ENCODE measurements at places on chromosomes 7 and 10.

DNA sequence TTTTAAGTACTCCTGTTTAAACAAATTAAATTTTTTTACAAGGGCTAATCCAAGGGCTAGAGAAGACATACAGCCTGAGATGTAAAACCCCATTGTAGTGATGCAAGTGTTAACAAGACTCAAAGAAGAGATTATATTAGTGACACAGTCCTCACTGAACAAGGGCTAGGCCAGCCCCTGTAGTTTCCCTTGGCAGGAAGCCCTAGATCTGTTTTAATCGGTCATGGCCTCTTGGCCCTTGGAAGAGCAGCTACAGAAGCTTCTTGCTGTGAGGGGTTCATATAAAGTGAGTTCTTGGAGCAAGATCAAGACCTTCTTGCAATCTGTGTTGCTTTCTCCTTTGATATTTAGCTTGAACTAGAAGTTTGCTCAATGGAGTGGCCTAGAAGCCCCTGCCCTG is 1339.4 kb downstream of the XPNPEP1 start:
- no peak for ATAC-seq

GRCh38 chr7:27518561-27519350 is 143.9 kb downstream of the HIBADH start:
- ATAC-seq, result no peak

GRCh38 chr10:90960355-90960814 is 39.5 kb upstream of the ANKRD1 start:
- ATAC-seq, result no peak

DNA sequence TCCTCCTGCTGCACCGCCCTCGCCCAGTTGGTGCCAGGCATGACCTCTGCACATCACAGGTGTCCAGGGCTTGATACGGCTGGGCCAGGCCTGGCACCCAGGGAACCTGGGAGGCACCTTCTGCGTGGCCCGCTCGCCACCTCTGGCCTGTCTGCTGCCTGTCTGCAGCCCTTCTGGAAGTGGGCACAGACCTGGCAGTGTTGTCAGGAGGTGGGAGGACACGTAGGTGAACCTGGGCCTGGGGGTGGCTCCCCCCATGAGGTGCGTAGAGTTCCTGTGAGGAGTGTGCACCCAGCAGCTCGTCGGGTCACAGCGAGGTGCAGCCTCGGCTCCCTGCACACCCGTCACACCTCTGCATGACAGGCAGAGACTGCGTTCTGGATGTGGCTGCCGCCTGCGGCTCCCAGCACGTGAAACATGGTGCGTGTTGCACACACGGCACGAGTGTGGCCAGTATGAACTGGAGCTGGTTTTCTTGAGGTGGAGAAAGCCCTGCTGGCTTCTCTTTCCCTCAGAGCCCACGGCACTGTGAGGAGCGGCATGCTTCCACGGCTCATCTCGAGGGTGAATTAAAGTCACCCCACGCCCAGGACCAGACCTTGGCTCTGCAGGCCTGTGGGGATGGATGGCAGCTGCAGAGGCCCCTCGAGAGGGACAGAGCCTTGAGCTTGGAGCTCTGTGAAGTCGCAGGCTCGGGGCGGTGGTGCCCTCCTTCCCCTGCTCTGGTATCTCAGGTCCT is 24.8 kb downstream of the INPP5A start:
- no peak for ATAC-seq

DNA sequence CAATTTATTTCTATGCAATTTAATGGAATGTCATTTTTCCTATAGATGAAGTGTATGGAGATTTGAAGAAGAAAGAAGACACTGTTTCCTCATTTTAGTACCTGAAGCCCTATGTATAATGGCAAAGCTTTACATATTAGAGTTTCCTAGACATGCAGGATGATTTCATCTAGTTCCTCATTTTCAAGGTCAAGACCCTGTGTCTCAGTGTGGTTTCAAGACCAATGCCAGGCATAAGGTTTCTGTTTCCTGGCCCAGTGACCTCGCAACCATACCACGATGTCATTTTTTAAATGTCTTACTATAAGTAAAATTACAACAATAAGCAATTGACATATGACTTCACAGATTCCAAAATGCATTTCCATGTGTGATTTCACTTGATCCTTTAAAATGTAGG is 336.5 kb upstream of the PRKCQ start:
- no peak for ATAC-seq

GRCh38 chr10:110017907-110018306 is 10.1 kb downstream of the ADD3 start:
- ATAC-seq, result no peak

- no peak for ATAC-seq
Measured at GRCh38 chr7:35784332-35784731, 16.5 kb upstream of the SEPTIN7 start.

- ATAC-seq, result no peak
Measured at GRCh38 chr7:85587785-85588184, 400.9 kb upstream of the SEMA3D start.

GRCh38 chr7:4091767-4092166 is 590.3 kb upstream of the FOXK1 start:
- ATAC-seq, result peak; percentile 76

DNA sequence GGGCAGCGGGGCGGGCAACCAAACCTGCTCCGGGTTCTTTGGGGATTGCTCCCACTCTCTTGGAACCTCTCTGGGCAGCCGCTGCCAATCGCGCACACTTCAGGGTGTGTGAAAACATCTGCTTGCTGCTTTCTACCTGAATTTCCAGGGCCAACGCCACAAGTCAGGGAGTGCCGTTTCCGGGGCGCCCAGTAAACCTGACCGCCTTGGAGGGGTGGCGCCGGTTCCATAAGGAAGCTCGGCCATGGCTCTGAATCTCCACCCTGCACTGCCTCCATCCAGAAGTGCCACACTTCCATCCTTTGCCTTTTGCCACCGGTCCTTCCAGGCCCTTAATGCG is 679 bp upstream of the AFAP1L2 start:
- ATAC-seq, result peak; percentile 55

GRCh38 chr10:114174695-114175188 is 739 bp upstream of the CCDC186 start:
- ATAC-seq, result peak; percentile 73

GRCh38 chr7:8684426-8684825 is 251.0 kb downstream of the NXPH1 start:
- no peak for ATAC-seq

DNA sequence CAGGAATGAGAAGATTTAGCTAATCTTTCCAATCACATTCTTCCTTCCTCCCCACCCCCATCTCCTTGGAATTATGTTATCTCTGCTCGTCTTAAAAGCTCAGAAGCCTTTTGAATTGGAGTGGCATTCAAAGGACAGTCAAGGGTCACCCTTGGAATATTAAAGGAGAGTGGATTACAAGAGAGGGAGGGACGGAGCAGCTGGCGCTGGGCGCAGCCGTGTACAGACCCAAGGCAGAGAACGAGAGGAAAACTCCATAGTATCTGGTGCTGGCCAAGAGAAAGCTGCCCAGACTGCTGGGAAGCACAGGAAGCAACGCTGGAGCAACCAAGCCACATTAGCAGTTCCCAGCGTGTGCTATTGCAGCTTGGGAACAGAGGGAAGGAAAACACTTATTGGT is 95.7 kb downstream of the POU6F2 start:
- no peak for ATAC-seq

DNA sequence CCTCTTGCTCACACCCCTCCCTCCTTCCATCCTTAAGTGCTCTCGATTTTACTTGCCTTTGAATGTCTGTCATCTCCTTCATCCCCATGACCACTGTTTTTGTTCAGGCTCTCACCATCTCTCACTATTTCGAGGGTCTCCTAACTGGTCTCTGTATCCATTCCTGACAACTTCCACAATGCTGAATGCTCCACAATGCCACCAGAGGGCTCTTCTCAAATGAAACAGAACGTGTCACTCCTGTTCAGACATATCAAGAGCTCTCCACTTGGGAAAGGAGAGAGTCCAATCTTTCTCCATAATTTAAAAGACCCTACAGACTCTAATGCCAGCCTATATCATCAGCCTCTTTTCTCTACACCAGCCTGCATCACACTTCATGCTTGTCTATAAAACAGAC is 9.0 kb upstream of the SLC13A1 start:
- ATAC-seq, result no peak

DNA sequence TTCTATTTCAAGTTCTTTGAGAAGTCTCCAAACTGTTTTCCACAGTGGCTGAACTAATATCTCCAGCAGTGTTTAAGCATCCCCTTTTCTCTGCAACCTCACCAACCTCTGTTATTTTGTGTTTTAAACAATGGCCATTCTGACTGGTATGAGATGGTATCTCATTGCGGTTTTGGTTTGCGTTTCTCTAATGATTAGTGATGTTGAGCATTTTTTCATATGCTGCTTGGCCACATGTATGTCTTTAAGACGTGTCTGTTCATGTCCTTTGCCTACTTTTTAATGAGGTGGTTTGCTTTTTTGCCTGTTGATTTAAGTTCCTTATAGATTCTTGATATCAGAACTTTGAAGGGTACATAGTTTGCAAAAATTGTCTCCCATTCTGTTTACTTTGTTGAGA is 156.6 kb upstream of the IMMP2L start:
- ATAC-seq, result no peak

DNA sequence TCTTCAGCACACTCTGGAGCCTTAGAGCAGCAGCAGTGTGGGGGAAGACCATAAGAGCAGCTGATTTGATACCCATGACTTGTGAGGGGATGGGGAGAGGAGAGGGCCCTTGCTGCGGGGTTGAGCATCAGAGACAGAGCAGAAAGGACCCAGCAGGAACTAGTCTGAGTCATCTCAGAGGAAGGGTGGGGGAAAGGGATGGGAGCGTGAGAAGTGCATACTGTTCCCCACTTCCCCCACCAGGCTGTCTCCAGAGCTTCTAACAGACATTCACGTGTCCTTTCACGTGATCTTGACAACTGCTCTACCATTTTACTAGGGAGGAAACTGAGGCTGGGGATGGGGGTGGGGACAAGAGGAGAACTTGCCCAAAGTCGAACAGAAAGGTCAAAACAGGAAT is 38.7 kb downstream of the FAM241B start:
- no peak for ATAC-seq

DNA sequence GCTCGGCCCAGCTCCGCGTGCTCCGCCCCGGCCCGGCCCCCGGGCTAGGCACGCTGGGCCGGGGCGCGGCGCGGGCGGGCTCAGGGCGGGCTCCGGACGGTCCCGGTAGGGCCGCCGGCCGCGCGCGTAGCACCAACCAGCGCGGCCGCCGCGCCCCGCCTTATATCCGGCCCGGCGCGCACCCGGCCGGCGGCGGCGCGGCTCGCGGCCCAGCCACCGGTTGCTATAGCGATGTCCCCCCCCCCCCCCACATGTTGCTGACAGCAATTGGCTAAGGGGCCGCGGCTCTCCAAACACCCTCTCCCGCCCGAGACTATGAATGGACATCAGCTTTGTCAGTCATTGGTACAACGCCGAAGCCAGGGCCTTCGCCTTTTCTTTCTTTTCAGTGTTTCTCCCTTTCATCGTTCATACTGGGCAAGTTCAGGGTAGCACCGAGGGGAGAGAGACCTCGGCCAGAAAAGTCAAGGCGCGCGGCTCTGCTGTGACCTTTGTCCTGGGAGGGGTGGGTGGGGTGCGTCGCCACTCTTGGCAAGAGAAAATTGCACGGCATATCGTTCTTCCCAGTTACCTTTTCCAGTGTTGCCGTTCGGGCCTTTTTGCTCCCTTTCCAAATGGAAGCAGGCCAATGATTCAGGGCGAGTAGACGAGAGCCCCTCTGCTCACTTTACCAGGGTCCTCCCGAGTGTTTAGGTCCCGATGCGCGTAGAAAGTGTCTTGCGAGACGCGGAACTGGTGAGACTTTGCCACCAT is 354.2 kb downstream of the DNAJB6 start:
- ATAC-seq, result peak; percentile 77

DNA sequence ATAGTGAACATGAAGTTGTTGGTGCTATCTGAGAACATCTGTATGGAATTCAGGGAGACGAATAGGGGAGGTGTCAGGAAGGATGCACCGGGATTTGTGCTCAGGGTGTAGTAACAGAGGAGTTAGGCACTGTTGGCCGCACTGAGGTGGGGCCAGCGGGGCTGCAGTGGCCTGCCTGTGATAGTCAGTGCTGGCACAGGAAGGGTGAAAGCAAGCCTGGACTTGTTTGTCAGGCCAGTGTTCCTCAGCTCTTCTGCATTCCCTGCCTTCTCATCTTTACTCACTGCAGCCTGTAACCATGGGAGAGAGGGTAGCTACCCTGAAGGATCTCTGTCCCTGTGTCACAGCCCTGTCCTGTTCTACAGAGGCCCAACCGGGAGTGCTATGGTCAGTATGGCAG is 81.3 kb downstream of the SH2D4B start:
- ATAC-seq, result peak; percentile 50

DNA sequence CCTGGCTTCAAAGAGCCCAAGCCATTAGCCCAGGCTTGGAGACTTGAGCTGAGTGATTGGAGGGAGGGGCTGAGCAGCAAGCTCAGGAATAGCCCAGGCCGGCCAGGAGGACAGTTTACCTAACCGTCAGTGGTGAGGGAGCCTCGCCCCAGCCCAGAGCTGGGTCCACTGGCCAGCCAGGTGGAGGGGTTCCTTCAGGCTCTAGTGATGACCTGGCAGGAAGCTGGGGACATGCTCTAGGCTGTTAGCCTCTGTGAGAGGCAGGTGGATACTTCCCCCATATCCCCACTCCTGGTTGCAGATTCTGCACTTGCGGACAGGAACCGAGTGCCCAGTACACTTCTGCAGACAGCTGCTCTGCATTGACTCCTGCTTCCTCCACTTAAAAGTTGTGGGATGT is 61.2 kb upstream of the ANTXRL start:
- ATAC-seq, result no peak

GRCh38 chr10:61215246-61215645 is 237.9 kb downstream of the TMEM26 start:
- no peak for ATAC-seq
